NT2/D1 (cell line): ENCODE measurements at places on chromosomes 13 and 19.

DNA sequence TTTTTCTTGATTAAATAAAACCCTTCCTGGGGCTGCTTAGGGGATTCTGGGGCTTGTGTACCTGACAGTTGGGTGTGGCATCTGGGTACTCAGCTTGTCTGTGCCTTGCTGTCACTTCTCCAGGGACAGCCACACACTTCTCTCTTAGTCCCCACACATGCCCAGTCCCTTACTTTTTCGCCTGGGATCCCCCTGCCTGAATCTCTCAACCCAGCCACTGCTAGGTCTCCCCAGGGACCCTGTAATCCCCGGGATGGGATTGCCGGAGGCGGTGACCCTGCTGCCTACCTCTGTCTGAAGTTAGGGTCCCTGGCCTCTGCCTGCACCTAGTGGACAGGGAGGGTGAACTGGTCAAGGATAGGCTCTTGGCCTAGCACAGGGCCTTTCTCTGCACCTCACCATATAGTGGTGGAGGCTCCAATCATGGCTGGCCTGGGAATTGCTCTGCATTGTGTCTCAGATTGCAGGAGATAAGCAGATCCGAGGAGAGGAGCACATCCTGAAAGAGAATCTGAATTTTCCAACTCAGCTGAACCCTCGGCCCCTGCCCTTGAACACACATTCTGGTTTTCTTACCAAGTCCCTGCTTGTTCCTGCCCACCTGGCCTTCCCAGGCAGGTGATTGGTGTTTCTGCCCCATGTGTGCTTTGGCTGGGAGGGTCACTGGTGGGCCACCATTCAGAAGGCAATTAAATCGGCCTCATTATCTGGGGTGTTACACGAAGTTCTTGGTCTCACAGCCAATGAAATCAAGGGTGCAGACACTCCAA is 8.7 kb upstream of the ZNF492 start:
- DNase-seq = no peak

DNA sequence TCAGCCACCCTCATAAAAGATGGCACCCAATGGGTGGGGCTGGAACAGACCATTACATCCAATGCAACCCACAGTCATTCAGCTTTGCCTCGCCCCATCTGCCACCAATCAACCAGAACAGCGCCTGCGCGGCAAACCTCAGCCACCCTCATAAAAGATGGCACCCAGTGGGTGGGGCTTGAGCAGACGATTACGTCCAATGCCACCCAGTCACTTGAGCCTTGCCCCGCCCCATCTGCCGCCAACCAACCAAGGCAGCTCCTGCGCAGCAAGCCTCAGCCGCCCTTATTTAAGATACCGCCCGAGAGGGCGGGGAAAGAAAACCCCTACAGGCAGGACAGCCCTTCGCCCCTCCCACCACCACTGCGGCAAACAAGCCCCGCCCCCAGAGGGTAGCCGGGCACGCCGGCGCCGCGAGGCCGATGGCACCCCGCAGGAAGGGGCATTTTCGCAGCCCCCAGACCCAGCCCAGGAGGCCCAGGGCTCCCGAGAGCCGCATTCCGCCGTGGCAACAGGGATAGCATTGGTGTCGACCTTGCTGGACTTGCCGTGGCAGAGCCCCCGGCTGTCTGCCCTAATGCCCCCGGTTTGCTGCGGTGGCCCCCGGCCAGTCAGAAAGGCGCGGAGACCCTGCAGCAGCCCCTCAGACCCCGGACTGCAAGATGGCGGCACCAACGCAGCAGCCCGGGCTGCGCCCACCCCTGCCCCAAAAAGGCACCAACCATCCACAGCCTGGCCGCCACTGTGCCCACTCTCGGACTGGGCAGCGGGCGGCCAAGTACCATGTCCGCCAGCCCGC is 675 bp downstream of the PEG3 start:
- DNase-seq = peak; percentile 97

GRCh38 chr13:26185720-26186117 is 36.4 kb downstream of the RNF6 start:
- no peak for DNase-seq

DNA sequence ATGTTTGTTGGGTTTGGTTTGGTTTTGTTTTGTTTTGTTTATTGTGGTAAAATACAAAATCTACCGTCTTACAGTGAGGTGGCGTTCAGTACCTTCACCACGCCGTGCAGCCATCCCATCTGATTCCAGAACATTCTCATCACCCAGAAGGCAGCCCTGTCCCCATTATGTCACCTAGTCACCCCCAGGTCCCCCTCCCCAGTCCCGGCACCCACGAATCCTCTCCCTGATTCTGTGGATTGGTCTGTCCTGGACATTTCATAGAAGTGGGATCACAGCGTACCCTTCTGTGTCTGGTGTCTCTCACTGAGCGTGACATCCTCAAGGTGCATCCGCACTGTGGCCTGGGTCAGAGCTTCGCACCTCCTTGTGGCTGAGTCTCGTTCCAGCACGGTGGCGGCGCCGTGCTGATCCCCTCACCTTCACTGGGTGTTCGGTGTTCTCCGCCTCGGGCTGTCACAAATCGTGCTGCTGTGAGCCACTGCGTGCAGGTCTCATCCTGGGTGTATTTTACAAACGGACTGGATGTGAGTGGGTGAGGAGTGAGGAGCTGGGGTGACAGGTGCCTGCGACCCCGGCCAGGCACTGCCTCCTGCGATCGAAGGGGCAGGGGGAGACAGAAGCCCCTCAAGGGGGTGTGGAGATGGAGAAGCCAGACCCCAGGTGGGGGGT is 580 bp upstream of the TEKTIP1 start:
- DNase-seq = no peak

- DNase-seq = no peak
These were observed 93.4 kb upstream of the SLITRK1 start for GRCh38 chr13:83975655-83976165.

- DNase-seq = no peak
These were observed 171.9 kb downstream of the KLF5 start for GRCh38 chr13:73230716-73231115.

GRCh38 chr13:50685491-50685890 is 158.0 kb downstream of the DLEU7 start:
- DNase-seq = no peak

DNA sequence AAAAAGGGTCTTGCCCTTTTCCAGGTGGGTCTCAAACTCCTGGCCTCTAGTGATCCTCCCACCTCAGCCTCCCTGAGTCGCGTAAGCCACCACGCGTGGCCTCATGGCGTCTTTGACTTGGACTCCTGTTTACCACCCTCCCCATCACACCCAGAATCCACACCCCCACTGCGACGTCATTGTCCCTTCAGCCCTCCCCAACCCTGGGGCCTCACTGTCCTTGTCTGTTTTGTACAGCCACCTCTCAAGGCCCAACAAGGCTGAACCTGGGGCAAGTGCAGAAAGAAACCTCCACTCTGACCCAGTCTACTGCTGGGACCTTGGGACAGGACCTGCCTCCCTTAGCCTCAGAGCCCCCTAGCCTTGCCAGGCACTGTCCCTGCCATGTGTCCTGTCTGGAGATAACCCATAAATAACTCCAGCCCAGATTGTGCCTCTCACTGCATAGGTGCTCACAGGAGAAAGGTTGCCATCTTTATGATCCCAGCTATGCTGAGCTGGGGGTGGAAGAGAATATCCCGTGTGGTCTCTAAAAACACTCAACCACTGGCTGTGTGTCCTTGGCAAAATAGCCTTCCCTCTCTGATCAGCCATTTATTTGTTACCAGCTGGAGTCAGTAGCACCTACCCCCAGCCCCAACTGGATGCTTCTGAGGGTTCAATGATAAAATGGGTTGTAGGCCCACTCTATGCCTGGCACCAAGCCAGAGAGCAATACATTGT is 1.8 kb upstream of the IFI30 start:
- no peak for DNase-seq

- DNase-seq = no peak
These were observed 6.1 kb downstream of the NOSIP start for GRCh38 chr19:49574206-49574755.

- no peak for DNase-seq
These were observed 57.3 kb downstream of the SMARCA4 start for GRCh38 chr19:11018179-11018578.

DNA sequence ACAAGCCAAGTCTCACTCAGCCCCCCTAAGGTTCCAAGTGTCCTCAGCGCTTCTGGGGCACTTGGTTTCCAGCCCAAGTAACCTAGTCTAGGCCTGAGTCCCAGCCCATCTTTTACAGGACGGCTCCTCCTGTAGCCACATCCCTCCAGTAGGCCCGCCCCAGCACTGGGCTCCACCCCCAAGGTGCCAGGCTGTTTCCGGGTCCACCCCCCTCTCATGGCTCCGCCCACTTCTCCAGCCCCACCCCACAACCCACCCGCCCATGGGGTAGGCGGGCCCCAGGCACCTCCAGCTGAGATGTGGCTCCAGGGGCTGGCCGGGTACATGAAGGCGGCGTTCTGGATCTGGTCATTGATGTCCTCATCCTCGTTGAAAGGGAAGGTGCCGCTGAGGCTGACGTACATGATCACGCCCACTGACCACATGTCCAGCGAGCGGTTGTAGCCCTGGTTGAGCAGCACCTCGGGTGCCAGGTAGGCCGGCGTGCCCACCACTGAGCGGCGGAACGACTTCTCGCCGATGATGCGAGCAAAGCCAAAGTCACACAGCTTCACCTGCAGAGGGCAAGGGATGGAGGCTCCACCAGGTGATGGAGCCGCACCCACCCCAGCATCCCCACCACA is 17.2 kb upstream of the DACT3 start:
- no peak for DNase-seq

GRCh38 chr19:39236527-39236926 is 8.3 kb downstream of the IFNL3 start:
- no peak for DNase-seq
